ENCODE measurements at places on chromosomes 1 and 21.
A peak's percentile ranks its signal among the peaks of the same experiment; 100 is the strongest.

- DNase-seq: no peak
These were observed 4.0 kb downstream of the HAO2 start for GRCh38 chr1:119372503-119373086.

GRCh38 chr1:231724876-231725647 is 98.5 kb downstream of the DISC1 start:
- DNase-seq: no peak

DNA sequence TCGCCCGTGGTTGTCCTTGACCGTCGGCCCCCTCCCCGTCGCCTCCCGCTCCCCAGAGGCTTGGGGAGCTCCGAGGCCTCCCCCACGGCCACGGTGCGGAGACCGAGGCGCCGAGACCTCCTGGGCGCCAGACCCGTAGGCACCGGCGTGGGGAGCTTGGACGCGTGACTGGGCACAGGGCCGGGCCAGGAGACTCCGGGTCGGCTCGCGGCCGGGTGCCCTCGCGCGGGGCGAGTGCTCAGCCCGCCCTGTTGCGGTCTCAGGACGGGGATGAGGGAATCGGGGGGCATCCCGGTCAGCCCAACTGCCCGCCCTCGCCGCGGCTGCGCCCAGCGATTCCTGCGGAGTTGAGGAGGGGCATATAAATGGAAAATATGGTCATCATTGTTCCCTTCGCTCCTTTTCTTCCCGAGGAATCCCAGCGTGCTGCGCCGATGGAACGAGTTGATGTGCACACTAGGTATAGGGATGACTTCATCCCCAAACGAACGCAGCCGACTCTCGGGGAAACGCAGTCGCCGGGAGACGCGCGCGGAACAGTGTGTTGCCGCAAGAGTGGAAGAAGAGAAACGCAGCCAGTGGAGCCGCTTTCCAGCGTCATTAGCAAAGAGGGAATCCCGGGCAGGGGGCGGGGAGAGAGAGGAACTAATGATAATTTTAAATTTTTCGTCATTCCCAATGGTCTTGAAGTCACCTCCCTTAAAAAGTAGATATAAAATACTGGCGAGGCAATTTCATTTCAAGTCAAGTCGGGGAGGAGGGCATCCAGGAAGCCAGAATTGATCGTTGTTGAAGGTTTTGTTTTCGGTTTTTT is 747 bp upstream of the ENAH start:
- peak; percentile 33 for DNase-seq

DNA sequence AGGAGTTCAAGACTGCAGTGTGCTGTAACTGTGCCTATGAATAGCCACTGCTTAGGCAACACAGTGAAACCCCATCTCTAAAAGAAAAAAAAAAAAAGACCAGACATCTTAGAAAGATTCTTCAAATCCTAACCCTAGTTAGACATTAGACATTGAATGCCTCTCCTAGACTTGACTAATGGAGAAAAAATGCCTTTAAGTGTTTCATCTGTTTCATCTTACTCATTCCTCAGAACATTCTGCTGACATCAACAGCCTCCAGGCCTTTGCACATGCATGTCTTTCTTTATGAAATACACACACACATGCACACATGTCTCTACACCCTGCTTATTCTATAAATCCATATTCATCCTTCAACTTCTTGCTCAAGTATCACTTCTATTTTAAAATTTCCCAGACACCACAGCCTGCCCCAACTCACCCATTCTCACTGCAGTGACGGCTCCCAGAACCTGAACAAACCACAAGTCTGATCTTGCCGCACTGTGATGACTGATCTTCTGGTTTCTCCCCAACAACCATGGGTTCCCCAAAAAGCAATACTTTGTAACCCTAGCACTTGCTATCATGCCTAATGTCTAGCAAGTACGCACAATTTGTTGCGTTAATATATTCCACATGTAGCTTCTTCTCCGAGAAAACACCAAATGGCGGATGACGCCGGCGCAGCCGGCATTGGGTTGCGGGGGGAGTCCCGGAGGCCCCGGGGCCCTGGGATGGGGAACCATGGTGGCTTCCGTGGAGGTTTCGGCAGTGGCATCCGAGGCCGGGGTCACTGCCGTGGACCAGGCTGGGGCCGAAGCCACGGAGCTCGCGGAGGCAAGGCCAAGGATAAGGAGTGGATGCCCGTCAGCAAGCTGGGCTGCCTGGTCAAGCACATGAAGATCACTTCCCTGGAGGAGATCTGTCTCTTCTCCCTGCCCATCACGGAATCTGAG is 37.4 kb downstream of the LRRC52 start:
- DNase-seq: no peak

DNA sequence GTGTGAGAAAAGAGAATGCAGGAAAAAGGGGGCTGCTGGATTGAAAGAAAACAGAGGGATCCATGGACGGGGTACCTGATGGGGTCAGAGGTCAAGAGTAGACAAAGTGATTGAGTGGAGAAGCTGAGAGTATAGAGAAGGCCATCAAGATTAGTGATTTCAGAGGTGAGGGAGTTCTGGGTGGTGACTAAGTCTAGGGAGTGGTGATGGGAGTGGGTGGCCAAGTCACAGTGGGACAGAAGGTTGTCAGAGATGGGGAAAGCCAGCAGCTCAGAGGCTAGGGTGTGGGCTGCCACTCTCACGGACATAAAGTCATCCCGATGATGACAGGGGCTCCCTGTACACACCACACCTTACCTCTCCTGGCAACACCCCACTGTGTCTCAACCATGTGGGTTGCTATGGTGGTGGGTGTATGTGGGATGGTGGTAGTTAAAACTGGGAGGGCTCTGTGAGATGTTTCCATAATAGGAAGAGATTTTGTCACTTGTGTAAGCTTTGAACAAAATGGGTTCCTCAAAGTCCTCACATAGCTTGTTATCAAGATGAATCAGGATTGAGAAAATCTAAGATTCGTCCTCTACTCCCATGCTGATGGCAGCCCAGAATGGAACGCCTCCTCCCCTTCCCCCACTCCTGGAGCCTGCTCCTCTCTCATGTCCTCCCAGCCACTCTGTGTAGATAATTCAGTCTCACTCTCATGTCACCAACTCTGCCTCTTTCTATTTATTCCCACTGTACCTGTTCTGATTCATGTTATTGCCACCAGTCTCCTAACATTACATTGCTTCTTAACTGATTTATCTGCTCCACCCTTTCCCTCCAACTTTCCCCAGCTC is 20.3 kb upstream of the CSF1 start:
- no peak for DNase-seq

DNA sequence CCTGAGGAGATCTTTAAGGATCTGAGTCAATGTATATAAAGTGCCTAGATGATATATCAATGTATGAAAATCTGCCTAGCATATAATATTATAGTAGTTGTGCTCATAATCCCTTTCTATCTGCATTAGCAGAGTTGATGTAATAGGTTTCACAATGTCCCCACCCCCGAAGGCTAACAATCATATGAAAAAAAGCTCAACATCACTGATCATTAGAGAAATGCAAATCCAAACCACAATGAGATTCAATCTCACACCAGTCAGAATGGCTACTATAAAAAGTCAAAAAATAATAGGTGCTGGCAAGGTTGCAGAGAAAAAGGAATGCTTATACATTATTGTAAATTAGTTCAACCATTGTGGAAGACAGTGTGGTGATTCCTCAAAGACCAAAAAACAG is 147.8 kb upstream of the DPT start:
- DNase-seq: no peak

GRCh38 chr1:24693827-24694379 is 50.8 kb downstream of the SRRM1 start:
- no peak for DNase-seq

- no peak for DNase-seq
These were observed 1.2 kb upstream of the CHD5 start for GRCh38 chr1:6181347-6181770.

DNA sequence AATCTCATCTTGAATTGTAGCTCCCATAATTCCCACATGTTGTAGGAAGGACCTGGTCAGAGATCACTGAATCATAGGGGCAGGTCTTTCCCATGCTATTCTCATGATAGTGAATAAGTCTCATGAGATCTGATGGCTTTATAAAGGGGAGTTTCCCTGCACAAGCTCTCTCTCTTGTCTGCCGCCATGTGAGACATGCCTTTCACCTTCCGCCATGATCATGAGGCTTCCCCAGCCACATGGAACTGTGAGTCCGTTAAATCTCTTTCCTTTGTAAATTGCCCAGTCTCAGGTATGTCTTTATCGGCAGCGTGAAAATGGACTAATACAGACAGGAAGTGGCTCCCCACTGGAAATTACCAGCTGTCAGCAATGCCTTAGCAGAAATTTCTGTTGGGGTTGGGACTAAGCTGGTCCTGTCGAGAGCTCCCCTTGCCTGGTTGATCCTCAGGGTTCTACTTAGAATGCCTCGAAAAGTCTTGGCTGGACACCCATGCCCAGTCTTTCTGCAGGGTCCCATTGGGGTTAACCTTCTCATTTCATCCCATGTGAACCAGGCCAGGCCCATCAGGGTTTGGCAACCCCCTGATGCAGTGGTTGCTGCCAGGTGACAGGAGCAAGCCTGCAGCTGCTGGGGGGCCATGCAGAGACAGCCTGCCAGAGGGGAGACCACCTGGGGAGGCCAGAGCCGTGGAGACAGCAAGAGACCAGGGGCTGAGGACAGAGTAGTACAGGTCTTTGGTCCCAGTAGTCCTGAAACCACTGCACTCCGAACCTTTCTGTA is 2.8 kb upstream of the ABCG1 start:
- no peak for DNase-seq
